ENCODE measurements at places on chromosomes 1 and 21.
A peak's percentile ranks its signal among the peaks of the same experiment; 100 is the strongest.

DNA sequence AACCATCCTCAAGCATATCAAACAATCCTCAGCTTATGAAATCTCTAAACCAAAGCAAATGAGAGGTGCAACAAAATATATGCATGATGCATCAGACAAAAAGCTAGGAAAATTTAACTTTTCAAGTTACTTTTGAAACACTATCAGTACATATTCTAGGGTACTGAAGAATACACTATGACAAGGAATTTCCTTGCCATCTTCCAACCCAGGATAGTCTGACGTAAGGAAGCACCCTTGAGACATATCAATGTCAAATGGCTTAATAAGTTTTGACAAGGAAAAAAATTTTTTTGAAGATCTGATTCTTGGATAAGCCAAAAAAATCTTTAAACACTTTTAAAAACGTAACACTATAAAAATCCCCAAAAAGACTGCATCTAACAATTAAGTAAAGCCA is 64.9 kb downstream of the KIFAP3 start:
- no peak for DNase-seq

DNA sequence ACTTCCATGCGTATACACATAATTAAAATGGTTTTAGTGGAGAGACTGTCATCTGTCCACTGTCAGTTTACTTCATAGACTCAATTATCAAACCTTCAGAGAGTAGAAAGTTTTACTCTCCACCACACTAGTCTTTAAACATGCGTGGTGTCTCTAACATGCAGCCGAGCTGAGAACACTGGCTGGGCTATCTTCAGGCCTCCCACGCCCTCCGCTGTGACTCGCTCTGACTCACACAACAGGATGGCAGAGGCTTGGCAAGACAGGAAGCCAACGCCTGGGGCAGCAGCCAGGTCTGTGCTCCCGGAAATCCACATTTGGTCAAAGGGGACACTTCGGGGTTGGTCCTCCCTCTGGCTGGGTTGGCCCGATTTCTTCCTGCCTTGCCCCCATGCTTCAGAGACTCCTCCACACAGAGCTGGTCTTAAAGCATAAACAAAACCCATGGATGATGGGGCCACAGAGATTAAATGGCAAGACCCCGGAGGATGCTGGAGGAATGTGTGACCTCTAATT is 22.7 kb upstream of the IFNGR2 start:
- DNase-seq, result peak; percentile 90

- DNase-seq, result no peak
Measured at GRCh38 chr1:194268839-194269238, 1082.4 kb upstream of the B3GALT2 start.

DNA sequence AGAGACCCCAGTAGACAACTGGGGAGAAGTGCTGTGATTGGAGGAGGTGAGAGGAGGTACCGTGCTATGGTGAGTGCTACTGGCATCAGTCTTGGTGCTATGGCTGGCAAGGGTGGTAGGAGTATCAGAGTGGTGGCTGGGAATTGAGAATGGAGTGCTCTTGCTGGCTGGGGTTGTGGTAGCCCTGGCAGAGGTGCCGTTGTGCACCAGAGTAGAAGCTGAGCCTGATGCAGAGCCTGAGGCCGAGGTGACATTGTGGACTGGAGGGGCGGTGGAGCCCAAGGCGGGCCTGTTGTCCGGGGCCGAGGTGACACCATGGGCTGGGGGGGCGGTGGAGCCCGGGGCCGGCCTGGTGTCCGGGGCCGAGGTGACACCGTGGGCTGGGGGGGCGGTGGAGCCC is 14.6 kb downstream of the TRIM46 start:
- no peak for DNase-seq

GRCh38 chr1:186486061-186486460 is 25.1 kb upstream of the PDC start:
- no peak for DNase-seq

GRCh38 chr1:171032822-171033702 is 57.6 kb upstream of the FMO3 start:
- DNase-seq, result no peak

- no peak for DNase-seq
Measured at GRCh38 chr1:217315346-217315745, 315.5 kb downstream of the GPATCH2 start.

DNA sequence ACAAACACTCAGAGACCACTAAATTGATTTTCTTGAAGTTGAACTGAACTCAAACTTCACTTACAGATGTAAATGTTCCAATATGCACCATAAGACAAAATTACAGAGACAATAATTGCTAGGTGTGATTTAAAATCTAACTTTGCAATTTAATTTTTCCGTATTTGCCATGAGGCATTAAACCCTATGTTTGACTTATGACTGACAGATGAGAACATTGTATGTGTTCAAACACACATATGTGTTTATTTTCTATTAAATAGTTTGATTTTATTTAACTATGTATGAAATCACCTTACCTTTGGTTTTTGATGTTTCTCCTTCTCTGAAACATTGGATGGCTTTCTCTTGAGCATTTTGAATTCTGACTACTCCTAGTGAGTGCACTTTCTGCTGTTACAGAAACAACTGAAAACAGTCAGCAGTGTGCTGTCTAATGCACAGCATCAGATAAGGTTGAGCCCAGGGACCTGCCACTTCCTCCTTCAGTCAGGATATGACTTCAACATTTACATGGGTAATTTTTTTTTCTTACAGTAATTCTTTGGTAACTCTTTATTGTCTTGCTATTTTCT is at the start of gene SAMSN1:
SAMSN1 (minus strand) TSS at position 410 of the 575 bp plus-strand sequence; CDS start at position 356, 54 bp downstream.
- DNase-seq, result peak; percentile 77

- no peak for DNase-seq
Measured at GRCh38 chr21:35628316-35628715, 432.0 kb downstream of the SETD4 start.

DNA sequence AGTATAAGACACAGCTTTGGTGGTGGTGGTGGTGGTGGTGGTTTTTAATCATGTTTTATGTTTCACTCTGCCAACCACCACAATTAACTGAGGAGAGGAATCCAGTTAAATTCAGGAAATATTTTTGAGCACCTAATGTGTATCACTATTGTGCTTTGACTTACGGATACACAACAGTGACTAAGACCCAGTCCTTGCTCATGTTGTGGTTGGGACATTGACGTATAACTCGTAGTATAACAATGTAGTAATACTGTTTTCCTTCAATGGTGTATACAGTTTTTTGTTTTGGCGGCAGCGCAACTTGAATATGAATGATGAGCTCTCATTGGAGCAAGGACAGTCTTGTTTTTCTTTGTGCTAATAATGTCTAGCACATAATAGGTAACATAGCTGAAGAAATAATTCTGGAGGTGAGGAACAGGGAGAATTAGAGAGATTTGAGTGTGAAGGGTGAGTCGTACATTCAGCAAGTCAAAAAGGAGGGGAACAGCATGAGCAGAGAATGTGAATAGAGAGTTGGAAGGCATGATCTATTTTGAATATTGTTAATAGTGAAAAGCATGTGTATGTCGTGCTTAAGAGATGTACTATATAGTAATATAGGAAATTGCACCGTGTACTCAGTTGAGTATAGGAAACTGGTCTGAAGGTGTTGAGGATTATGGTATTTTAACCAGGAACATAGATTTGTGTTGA is 5.5 kb downstream of the CACYBP start:
- no peak for DNase-seq

DNA sequence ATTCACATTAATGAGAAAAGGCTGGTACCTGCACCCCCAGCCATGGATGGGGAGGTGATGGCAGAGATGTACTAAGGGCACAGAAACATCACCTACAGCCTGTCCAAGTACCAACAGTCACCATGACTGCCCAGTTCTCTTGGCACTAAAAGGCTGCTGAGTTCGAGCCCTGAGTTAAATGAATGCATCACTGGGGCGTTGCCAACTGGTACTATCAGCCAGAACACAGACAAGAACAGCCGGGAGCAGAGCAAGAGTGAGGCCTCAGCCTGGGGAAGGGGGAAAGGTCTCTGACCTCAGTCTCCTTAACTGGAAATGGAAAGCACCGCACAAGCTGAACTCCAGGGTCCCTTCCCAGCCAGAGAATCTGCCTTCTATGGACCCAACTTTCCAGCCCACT is 60.5 kb downstream of the GLIS1 start:
- DNase-seq, result no peak
